ENCODE measurements at places on chromosomes 2 and 18. TPM values are rescaled to one million over a fixed set of nuclear protein-coding genes. Genes with fewer than 3 reads are reported as not detected.

Gene CFAP65
- total RNA-seq = not detected

Gene SCYGR4
- total RNA-seq = not detected

Gene IL1R2
- not detected for total RNA-seq

GRCh38 chr2:168726375-168726774 lies 76.1 kb upstream of the NOSTRIN start:
- no peak for DNase-seq

DNA sequence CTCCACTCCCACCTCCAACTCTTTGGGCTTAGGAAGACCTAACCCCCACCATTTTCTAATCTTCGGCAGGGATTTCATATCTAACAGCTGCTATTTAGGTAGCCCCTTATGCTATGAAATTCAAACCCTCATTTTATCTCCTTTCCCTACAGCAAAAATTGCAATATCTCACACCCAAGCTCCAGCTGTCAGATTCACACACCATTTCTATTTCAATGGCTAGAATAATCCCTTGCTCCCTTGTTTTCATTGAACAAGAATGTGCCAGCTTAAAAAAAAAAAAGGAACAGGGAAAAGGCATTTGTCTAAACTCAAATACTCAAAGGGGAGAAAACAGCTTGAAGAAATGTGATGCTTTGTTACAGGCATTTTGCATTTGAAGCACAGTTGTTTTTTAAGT lies 850.6 kb upstream of the ACVR2A start:
- DNase-seq = peak; percentile 55

Data from SJCRH30 (cell line).